DMS79 treated with DMSO at 0.1 percent for 48 hours (cell line): ENCODE measurements at places on chromosomes 2 and 18.

- DNase-seq, result no peak
Observed at GRCh38 chr2:18046558-18047212, 168.2 kb downstream of the KCNS3 start.

GRCh38 chr18:67896451-67896850, 379.9 kb upstream of the DSEL start:
- DNase-seq, result no peak

DNA sequence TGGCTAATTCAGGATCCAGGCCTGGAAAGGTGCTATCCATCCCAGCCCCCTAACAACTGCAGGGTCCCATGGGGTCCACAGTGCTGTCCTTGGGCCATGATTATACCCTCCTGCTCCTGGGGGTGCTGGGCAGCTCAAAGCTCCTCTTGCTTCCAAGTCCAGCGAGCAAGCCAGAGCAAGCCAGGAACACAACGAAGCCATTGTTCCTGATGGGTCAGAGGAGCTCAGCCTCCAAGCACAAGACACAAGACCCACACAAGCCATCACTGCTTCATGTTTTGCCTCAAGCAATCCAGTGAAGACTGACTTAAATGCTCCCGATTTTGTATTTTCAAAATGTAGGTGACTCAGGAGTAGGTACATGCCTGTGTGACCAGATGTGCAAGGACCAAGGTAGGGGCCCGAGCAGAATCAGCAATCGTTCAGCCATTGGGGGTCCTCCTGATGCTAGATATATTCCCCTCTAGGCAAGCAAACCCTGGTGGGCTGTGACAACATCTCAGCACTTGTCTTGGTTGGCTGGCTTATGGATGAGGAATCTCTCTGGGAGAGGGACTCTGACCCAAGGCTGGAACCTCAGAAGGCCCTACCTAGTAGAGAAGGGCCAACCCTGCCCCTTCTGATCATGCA, 90.8 kb downstream of the EPAS1 start:
- DNase-seq, result no peak

DNA sequence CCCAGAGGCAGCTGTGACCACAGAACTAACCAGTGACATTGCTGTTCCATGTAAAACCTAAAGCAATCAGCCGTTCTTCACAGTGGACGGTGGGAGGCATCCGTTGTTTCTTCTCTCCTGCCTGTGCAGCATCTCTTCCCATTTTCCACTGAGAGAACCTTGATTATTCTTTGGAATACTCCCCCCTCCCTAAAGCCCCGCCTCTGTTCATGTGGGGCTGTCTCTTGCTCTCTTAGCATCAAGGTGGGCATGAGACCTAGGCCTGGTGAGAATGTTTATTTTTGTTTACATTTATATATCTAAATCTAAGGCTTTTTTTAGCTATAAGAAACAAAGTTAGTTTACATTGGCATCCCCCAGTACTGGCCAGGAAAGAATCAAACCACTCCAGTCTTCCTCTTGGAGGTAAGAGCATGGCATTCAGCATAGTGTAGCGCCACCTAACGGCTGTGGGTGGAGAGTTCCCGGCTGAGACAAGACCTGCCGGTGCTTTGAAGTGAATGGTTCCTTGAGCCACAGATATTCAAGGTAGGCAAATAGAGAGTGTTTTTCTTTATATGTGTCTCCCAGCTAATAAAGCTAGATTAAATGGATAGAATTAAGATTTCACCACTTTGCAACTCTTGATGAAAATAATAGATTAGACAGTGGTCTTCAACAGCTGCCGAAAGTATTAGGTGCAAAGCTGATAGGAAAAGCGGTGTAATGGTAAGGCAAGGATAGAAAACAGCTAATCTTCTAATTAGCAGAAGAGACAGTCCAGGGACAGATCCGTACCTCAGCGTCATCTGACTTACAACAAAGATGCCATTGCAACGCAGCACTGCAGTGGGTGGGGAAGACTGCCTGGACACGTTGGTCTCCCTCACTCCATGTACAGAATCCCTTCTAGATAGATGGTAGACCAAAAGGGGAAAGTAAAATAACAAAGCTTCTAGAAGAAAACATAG, 219.6 kb upstream of the RAB12 start:
- no peak for DNase-seq

DNA sequence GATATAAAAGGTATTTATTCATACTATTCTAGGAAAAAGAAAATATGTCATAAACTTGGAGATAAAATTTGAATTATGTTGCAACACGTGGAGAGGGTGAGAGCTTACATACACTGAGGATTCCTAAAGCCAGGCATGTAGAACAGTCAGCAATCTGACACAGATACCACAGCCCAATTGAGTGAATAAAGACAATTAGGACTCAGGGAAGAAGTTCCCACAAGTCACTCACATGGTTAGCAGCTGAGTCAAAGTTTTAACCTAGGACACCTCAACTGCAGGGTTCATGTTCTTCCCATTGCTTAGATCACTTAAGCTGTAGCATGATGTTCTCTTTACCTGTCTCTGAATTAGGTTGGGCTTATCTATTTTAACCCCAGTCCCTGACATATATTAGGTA, 189.5 kb downstream of the CMPK2 start:
- no peak for DNase-seq

DNA sequence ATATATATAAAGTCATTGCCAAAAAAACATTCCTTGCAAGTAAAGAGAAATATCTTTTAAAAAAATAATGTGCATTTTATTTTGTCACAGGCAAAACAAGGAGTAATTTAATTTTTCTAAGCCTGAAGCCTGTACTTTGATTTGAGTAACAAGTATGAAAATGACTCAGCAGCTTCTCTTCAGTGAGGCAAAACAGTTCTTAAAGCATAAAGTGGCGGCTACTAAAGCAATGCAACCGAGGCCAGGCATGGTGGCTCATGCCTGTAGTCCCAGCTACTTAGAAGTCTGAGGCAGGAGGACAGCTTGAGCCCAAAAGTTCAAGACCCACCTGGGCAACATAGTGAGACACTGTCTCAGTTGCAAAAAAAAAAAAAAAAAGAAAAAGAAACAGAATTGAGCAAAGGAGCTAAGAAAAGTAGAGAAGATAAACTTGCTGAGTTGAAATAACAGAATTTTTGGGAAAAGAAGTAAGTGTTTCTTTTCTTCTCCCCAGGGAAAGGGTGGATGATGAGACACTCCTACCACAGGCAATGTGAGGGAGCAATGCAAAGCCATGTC, 29.6 kb downstream of the DOK1 start:
- no peak for DNase-seq

DNA sequence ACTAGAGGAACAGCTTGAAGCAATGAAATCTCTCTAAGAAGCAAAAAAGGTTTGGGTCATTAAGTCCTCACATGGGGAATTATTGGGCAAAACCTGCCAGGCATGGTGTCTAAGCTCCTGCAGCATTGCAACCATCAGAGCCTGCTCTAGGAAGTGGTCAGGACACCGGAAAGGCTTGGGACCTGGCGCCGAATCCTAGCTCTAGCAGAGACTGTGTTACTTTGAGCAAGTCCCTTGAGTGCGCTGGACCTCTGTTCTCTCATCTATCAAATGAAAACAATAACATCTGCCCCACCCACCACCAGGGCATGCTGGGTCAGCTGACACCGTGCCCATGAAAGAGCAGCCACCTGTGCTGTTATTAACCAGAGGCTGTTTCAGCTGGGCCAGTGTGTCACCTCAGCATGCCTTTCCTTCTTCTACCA, 6.3 kb downstream of the TMEM127 start:
- DNase-seq, result no peak

GRCh38 chr2:178271629-178272333, 77.5 kb downstream of the OSBPL6 start:
- no peak for DNase-seq

DNA sequence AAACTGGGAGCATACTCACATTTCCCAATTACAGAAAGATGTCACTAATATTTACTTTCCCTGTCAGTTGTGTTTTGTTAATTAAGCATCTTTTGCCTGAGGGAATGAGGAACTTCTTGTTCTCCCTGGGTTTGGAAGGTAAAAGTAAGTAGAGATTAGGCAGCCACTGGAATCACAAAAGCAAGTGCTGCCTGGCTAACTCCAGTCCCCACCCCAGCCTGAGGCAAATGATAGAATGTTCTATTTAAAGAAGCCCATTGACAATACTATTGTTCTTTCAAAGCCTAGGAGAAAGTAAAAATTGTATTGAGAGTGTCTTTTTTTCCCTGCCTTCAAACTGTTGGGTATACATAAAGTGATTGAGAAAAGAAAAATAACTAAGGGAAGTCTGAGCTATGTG, 93.8 kb downstream of the MBD2 start:
- no peak for DNase-seq

GRCh38 chr18:56831988-56832387, 180.8 kb downstream of the WDR7 start:
- DNase-seq, result no peak

DNA sequence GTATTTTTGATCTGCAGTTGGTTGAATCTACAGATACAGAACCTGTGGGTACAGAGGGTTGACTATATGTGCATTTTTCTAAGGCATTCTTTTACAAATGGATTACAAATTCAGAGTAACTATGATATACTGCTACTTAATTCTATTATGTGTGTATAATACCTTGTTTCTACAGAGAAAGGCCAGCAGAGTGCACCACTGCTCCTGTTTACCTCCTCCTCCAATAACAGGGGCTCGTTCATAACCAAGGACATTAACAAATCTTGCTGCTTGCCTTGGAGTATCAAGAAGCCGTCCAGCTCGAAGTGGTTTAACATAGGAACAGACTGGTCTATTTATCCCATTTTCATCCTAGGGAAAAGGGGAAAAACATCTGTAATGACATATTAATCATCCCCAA, 16.4 kb downstream of the CEP76 start:
- DNase-seq, result no peak

GRCh38 chr2:127637725-127638252, 8.2 kb upstream of the GPR17 start:
- no peak for DNase-seq

DNA sequence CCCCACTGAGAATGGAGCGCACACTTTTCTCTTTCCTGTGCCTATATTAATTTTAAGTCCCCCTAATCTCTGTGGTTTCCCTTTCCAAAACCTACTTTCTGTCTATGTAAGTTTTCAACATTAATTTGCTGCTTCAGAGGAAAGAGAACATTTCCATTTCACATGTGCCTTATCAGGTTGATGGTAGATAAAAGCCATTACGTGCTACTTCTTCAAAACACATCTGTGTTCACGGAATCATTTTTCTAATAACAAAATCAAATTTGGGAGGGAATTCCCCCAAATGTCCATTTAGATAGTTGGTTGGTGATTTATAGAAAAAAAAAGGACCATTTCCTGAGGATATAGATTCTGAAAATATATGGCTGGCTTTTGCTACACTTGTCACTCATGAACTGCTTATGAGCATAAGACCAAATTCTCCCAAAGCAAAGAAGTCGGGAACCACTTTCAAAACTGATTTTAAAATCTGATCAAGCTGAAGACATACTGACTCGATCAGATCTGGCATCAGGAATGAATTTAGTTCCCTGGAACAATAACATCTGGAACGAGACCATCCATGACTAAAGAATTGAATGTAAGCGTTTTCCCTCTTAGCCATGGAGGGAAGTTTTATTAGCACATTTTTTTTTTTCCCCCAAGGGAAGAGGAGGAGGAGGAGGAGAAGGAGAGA, 8.2 kb downstream of the PTGR3 start:
- no peak for DNase-seq

GRCh38 chr2:218956039-218956438, 3.4 kb upstream of the CDK5R2 start:
- DNase-seq, result no peak

- no peak for DNase-seq
Observed at GRCh38 chr2:232613538-232614134, 19.8 kb upstream of the EFHD1 start.

DNA sequence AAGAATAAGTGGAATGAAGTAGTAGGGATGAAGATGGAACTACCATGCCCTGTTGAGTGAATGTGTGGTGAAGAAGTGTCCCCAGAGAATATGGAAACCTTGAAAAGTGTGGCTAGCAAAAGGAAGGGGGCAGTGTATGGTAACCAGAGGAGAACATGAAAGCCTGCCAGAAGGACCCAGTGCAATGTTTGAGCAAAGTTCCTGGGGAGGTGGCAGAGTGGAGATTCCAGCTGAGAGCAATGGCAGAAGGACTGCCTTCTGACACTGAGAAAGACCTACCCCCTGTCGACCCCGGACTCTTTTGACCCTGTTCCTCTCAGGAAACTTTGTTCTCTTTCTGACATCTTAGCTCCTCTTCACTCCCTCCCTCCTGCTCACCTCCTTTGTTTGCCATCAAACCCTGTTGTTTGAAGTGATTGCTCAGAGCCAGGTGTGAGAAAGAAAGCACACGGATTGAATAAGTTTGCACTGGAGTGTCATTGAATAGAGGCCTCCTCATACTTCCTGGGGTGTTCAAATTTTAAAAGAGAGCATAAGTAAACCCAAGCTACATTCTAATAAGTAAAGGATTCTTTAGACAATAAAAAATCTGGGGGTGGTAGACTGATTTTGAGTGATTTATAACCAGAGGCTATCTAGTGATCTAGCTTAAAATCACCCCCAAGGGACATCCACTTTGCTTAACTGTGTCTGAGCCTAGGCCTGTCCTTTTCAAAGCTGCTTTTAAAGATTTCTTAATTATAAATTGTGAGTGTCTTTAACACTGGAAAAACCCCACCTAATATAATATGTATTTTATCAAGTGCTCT, 57.1 kb downstream of the TRIB2 start:
- no peak for DNase-seq

GRCh38 chr2:119792907-119793312, 33.2 kb downstream of the PTPN4 start:
- no peak for DNase-seq

GRCh38 chr2:102266204-102266603, 45.2 kb upstream of the IL1RL1 start:
- DNase-seq, result no peak

- no peak for DNase-seq
Observed at GRCh38 chr2:65112633-65113032, 17.3 kb downstream of the RAB1A start.

DNA sequence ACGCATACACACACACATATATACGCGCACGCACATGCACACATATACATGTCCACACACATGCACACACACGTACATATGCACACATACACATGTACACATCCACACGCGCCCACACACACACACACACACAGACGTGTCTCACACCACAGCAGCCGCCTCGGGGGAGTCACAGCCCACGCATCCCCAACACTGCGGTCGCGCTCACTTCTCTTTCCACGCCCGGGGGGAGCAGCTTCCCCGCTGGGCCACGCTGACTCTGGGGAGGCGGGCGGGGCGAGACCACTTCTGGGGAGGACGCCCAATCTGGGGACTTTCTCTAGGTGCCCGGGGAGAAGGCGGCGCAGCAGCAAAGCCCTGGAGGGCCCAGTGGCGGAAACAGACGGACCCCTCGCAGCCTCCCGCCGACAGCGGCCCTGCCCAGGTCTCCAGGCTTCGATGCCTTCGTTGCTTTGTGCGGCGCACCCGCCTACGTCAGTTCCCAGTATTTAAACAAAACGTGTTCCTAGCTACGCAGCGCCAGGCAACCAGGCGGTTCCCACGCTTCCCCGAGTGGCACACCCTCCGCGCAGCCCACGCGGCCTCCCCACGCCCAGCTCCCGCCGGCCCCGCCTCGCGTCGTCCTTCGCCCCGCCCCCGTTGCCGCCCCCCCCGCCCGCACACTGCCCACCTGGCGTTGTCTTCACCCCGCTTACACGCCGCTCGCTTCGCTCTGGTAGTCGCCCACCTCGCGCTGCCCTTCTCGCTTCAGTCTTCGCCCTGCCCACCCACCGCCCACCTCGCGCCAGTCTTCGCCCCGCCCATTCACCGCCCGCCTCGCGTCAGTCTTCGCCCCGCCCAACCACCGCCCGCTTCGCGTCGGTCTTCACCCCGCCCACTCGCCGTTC, 810 bp upstream of the RBFA start:
- no peak for DNase-seq

- no peak for DNase-seq
Observed at GRCh38 chr18:10169064-10169562, 255.3 kb downstream of the VAPA start.
